GM23338 (cell line): ENCODE measurements at places on chromosomes 12 and 14. TPM values are rescaled to one million over a fixed set of nuclear protein-coding genes. Genes with fewer than 3 reads are reported as not detected.

GRCh38 chr12:90237841-90238240 lies 529.2 kb upstream of the ATP2B1 start:
- H3K4me3 ChIP-seq = no peak overlapping the region

- peaks cover 3% of the 10 kb centered on the region; the same call in 1 of the 2 replicates for H3K27me3 ChIP-seq
- H3K36me3 ChIP-seq = no peaks in the 10 kb centered on the region
These were observed 11.4 kb upstream of the DLK1 start for GRCh38 chr14:100715332-100715731.

GRCh38 chr12:119216084-119216483 lies 37.4 kb downstream of the HSPB8 start:
- H3K36me3 ChIP-seq = no peaks in the 10 kb centered on the region
- no peak overlapping the region for H3K27ac ChIP-seq
- H3K4me1 ChIP-seq = peaks cover 15% of the 10 kb centered on the region
- no peak overlapping the region for H3K4me3 ChIP-seq

GRCh38 chr12:2329661-2330210 lies 276.9 kb downstream of the CACNA1C start:
- no peak overlapping the region for H3K4me3 ChIP-seq
- no peak overlapping the region for H3K27ac ChIP-seq
- no peak for DNase-seq
- no peaks in the 10 kb centered on the region for H3K4me1 ChIP-seq
- H3K36me3 ChIP-seq = no peaks in the 10 kb centered on the region
- H3K27me3 ChIP-seq = no peaks in the 10 kb centered on the region

DNA sequence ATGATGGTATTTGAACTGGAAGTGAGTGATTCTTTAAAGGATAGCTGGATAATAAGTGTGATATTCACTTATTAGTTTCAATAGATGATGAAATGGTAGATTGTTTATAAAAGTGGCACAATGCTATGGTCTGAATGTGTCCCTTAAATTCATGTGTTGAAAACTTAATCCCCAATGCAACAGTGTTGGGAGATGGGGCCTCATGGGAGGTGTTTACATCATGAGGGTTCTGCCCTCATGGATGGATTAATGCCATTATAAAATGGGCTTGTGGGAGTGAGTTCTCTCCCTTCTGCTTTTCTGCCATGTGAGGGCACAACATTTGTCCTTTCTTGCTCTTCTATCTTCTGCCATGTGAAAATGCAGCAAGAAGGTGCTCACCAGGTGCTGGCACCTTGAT lies 134.0 kb downstream of the SLC38A1 start:
- H3K36me3 ChIP-seq = no peaks in the 10 kb centered on the region
- no peak for DNase-seq
- no peaks in the 10 kb centered on the region for H3K4me1 ChIP-seq

DNA sequence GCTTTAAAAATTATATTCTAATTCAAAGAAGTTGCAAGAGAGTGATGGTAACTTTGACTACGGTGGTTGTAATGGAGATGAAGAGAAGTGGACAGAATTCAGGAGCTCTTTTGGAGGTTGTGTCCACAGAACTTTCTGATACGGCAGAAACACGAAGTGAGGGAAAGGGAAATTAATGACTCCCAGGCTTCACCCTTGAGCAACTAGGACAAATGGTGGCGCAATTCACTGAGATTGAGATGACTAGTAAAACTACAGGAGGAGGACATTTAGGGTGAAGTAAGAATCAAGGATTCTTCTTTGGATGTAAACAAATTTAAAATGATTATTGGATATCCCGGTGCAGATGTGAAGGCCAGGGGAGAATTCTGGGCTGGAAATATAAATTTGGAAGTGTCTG lies 212.6 kb downstream of the PTPRO start:
- no peak overlapping the region for H3K4me3 ChIP-seq
- H3K27ac ChIP-seq = no peak overlapping the region
- peaks cover 3% of the 10 kb centered on the region; the same call in 1 of the 2 replicates for H3K4me1 ChIP-seq
- H3K36me3 ChIP-seq = no peaks in the 10 kb centered on the region

GRCh38 chr14:92589213-92589852 lies 75.8 kb downstream of the RIN3 start:
- H3K36me3 ChIP-seq = no peaks in the 10 kb centered on the region
- H3K4me1 ChIP-seq = no peaks in the 10 kb centered on the region
- peak; percentile 42 for DNase-seq
- no peak overlapping the region for H3K27ac ChIP-seq
- no peaks in the 10 kb centered on the region for H3K27me3 ChIP-seq
- no peak overlapping the region for H3K4me3 ChIP-seq

DNA sequence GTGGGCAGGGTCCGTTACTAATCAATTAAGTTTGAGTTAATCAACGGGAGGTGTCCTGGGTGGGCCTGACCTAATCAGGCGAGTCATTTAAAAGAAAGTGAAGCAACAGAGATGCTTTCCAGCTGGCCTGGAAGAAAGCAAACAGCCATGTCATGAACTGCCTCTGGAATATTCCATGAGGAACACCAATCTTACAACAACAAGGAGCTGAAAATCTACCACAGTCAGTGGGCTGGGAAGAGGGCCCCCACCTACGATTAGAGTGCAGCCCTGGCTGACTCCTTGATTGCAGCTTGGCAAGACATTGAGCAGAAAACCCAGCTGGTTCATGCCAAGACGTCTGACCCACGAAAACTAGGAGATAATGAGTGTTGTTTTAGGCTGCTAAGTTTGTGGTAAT lies 56.2 kb downstream of the SSPN start:
- no peaks in the 10 kb centered on the region for H3K4me1 ChIP-seq
- no peak overlapping the region for H3K4me3 ChIP-seq
- no peak for DNase-seq
- no peak overlapping the region for H3K27ac ChIP-seq

GRCh38 chr12:12229556-12230092 lies 37.2 kb downstream of the LRP6 start:
- no peak overlapping the region for H3K27ac ChIP-seq
- H3K4me1 ChIP-seq = peaks cover 23% of the 10 kb centered on the region
- no peak overlapping the region for H3K4me3 ChIP-seq

- H3K36me3 ChIP-seq = no peaks in the 10 kb centered on the region
- peaks cover 14% of the 10 kb centered on the region for H3K4me1 ChIP-seq
- H3K27ac ChIP-seq = no peak overlapping the region
- peak overlapping the region; percentile 92 for H3K4me3 ChIP-seq
- H3K27me3 ChIP-seq = peaks cover 50% of the 10 kb centered on the region
These were observed 13.9 kb upstream of the NR4A1 start for GRCh38 chr12:52037248-52037861.

- peak overlapping the region; percentile 75 for H3K4me3 ChIP-seq
- H3K27me3 ChIP-seq = peaks cover 13% of the 10 kb centered on the region
- no peaks in the 10 kb centered on the region for H3K36me3 ChIP-seq
- peaks cover 46% of the 10 kb centered on the region for H3K4me1 ChIP-seq
- peak; percentile 36 for DNase-seq
- H3K27ac ChIP-seq = no peak overlapping the region
These were observed 677 bp downstream of the C12orf75 start for GRCh38 chr12:105330931-105331804.

GRCh38 chr12:3152892-3153291 lies 75.7 kb downstream of the TSPAN9 start:
- no peak for DNase-seq
- no peaks in the 10 kb centered on the region for H3K36me3 ChIP-seq
- H3K4me3 ChIP-seq = no peak overlapping the region

DNA sequence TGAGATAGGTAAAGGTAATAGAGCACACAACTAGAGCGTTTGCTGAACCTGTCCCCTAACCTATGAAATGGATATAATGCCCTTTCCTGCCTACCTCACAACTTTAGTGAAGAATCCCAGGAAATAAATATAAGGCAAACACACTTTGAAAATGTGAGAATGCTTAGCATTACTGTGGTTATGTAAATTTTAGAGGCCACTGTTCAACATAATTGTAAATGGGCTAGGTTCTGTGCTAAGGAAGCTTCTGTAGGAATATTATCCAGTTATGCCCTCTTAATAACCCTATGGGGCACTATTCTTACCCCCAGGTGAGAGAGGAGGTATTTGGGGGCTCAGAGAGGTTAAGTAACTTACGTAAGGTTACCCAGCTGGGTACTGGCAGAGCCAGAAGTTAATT lies 92.5 kb upstream of the TMEM233 start:
- H3K27me3 ChIP-seq = no peaks in the 10 kb centered on the region
- DNase-seq = no peak
- H3K36me3 ChIP-seq = no peaks in the 10 kb centered on the region
- H3K4me3 ChIP-seq = no peak overlapping the region
- H3K27ac ChIP-seq = no peak overlapping the region
- peaks cover 17% of the 10 kb centered on the region for H3K4me1 ChIP-seq

DNA sequence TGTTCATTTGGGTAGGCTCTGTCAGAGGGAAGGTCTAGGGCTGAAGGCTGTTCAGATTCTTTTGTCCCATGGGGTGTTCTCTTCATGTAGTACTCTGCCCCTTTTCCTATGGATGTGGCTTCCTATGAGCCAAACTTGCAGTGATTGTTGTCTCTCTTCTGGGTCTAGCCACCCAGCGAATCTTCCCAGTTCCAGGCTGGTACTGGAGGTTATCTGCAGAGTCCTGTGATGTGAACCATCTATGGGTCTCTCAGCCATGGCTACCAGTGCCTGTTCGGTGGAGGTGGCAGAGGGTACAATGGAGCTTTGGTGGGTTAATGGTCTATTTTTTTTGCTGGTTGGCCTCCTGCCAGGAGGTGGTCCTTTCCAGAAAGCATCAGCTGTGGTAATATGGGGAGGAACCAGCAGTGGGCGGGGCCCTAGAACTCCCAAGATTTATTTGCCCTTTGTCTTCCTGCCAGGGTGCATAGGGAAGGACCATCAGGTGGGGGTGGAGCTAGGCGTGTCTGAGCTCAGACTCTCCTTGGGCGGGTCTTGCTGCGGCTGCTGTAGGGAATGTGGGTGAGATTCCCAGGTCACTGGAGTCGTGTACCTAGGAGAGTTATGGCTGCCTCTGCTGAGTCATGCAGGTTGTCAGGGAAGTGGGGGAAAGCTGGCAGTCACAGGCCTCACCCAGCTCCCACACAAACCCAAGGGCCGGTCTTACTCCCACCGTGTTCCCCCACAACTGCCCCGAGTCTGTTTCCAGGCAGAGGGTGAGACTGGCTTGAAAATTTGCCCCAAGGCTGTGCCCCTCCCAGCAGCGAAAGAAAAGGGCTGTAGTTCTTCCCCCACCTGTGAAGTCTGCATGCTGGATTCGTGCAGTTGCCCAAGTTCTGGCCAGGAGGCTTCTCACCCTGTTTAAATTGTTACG lies 17.5 kb downstream of the MTRFR start:
- peaks cover 4% of the 10 kb centered on the region; the same call in 1 of the 2 replicates for H3K4me1 ChIP-seq
- H3K27me3 ChIP-seq = no peaks in the 10 kb centered on the region
- peak overlapping the region; percentile 76; the same call in 1 of the 2 replicates for H3K27ac ChIP-seq
- DNase-seq = peak; percentile 50
- 0 out of 2 replicates have a peak, but pooled peaks cover 14% of the 10 kb centered on the region for H3K36me3 ChIP-seq
- no peak overlapping the region for H3K4me3 ChIP-seq

- peaks cover 36% of the 10 kb centered on the region for H3K27me3 ChIP-seq
- H3K36me3 ChIP-seq = no peaks in the 10 kb centered on the region
These were observed 4.4 kb upstream of the FOS start for GRCh38 chr14:75274050-75274898.

DNA sequence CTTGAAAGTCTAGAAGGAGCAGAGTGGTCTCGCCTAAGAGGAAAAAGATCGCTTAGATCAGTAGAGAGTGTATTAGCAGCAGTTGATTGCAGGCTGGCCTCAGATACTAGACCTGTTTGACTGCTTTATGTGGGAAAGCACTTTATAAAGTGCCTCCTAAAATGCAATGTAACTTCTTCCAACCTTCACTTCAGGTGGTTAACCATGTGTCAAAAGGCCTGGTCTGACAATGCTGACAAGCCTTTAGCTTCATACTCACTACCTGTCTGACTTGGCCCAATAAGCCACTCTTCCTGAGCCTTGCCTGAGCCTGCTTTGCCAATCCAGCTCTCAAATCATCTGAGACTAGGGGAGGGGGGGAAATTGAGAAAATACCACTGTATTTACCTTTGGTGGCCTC lies 14.6 kb downstream of the MGAT4C start:
- H3K27me3 ChIP-seq = no peaks in the 10 kb centered on the region
- no peak overlapping the region for H3K27ac ChIP-seq
- H3K4me3 ChIP-seq = no peak overlapping the region
- no peaks in the 10 kb centered on the region for H3K4me1 ChIP-seq
- no peak for DNase-seq
- H3K36me3 ChIP-seq = no peaks in the 10 kb centered on the region

GRCh38 chr12:25972783-25973182 lies 14.3 kb downstream of the RASSF8 start:
- H3K27me3 ChIP-seq = no peaks in the 10 kb centered on the region
- peaks cover 13% of the 10 kb centered on the region for H3K4me1 ChIP-seq
- no peak overlapping the region for H3K27ac ChIP-seq
- H3K36me3 ChIP-seq = no peaks in the 10 kb centered on the region

GRCh38 chr14:75379246-75379929 lies 48.4 kb upstream of the JDP2 start:
- no peaks in the 10 kb centered on the region for H3K36me3 ChIP-seq
- H3K4me1 ChIP-seq = peaks cover 7% of the 10 kb centered on the region; the same call in 1 of the 2 replicates
- peak; percentile 56 for DNase-seq
- no peaks in the 10 kb centered on the region for H3K27me3 ChIP-seq
- H3K27ac ChIP-seq = no peak overlapping the region

DNA sequence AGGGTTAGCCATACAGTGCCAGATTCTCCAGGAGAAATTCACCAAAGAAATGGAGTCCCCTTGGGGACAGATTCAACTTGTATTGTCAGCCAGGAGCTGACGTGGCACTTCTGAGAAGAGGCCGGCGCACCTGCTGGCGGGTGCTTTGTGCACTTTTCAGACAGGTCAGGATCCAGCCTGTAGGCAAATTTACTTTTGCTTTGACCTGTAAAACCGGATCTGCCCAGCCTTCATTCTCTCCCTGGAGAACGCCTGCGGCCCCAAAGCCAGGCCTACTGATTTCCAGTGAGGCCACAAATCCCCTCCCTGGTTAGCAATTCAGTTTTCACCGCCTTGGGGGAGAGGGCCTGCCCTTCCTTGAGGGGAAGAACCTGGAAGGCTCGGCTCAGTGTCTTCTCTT lies 17.4 kb downstream of the P2RX4 start:
- 0 out of 2 replicates have a peak, but pooled peaks cover 2% of the 10 kb centered on the region for H3K36me3 ChIP-seq
- no peaks in the 10 kb centered on the region for H3K27me3 ChIP-seq
- DNase-seq = no peak
- no peak overlapping the region for H3K4me3 ChIP-seq
- no peaks in the 10 kb centered on the region for H3K4me1 ChIP-seq

DNA sequence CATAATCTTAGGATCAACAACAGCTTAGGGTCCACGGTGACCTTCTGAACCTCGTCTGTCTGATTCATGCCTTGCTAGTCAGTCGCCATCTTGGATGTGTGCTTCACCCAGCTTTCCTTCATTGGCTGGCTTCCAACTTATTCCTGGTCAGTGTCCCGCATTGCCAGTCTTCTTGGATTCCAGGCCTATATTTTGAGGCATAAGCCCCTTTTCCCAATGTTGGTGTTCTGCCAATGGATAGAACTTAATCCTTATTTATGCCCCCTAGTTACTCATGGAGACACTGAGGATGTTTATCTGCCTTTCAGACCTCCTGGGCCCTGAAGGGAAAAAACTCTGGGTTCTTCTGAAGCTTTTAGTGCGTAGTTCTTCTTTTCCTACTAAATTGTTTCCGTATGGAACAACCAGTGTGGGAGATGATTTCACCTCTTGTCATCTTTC lies 5.8 kb downstream of the JDP2 start:
- no peak overlapping the region for H3K4me3 ChIP-seq
- DNase-seq = no peak
- no peaks in the 10 kb centered on the region for H3K27me3 ChIP-seq
- peaks cover 11% of the 10 kb centered on the region for H3K4me1 ChIP-seq
- H3K36me3 ChIP-seq = peaks cover 10% of the 10 kb centered on the region

The TPH2 gene
- 1.0 and 1.4 TPM in 2 replicates for total RNA-seq

The STON2 gene
- total RNA-seq = 65.4 and 71.0 TPM in 2 replicates

The GUCY2C gene
- 1.9 and 3.1 TPM in 2 replicates for total RNA-seq

The DPF3 gene
- 1.0 TPM in 1 of 2 replicates, not detected in the other for total RNA-seq

The RPL10L gene
- total RNA-seq = not detected in 2 replicates

The SUOX gene
- 21.9 and 27.5 TPM in 2 replicates for total RNA-seq

The TAS2R50 gene
- total RNA-seq = 3.4 and 5.7 TPM in 2 replicates

The CATSPERB gene
- total RNA-seq = 0.38 TPM in 1 of 2 replicates, not detected in the other

The TRHDE gene
- 5.7 and 7.7 TPM in 2 replicates for total RNA-seq

The DDHD1 gene
- total RNA-seq = 27.2 and 28.9 TPM in 2 replicates
